ENCODE measurements at places on chromosomes 6 and 20.

DNA sequence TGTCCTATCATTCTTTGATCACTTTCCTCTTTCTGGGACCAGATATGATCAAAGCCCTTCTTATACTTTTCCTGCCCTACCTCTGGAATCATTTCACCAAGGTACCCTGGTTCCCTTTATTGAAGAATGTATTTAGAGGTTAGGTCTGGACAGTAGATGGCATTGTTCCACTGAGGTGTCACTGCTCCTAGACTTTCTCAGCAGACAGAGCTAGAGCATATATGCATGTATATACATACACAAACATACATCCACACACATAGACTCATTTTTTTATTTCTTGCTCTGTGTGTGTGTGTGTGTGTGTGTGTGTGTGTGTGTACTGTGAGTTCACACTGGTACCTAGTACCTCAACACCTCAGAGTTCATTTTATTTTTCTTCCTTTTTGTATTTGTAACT lies 40.9 kb downstream of the PTPRA start:
- no peak for DNase-seq

GRCh38 chr6:130794738-130795137 lies 32.5 kb upstream of the SMLR1 start:
- DNase-seq = no peak

DNA sequence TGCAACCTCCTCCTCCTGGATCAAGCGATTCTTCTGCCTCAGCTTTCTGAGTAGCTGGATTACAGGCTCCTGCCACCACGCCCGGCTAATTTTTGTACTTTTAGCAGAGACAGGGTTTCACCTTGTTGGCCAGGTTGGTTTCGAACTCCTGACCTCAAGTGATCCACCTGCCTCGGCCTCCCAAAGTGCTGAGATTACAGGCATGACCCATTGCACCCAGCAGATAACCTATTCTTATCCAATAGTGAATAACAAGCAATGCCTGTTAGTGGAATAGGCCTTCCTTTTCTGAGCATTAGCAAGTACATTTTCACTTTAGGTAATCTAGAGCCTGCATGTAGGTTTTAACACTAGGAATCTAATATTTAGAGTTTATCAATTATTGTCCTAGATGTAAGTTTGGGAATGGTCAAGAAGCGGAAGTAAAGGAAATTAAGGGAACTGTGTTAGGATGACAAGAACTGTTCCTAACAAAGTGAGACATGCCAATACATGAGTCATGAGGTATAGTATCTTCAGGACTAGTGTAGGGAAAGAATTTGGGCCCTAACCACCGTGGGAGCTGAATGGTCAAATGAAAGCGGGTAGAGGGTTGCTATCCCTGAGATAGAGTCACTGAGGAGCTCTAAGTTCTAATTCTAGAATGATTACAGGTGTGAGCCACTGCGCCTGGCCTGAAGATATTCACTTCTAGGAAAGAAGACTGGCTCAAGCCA lies 15.0 kb downstream of the BLTP3A start:
- no peak for DNase-seq

DNA sequence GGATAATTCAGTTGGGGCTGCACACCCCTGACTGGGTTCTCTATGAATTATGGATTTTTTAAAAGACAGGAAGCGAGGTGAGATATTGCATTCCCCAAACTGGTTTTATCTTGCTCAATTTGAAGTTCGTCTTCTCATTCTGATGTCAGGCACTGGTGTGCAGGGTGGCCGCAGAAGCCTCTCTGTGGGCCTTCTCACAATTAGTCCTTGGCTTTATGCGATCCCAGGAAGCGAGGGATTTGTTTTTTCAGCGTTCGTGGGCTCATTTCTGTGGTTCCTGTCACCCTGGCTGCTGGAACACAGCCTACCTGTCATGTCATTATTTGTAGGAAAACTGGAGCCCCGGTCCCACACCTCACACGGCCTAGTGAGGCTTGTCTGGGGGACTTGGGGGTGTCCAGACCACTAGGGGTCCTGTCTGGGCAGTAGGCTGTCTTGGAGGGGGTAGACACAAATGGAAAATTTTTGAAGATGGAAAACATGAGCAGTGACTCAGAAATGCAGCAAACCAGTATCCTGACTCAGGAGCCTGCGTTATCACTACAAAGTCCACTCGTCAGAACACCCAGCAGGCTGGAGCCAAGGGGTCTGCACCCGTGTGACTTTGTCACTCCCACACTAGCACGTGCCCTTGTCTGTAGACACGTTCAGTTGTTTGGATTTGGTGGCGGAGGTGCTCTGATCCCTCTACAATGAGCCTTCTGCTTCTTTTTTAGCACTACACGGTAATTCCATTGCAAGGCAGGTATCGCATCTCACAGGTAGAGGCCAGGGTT lies 42.2 kb downstream of the GNAS-AS1 start:
- no peak for DNase-seq

DNA sequence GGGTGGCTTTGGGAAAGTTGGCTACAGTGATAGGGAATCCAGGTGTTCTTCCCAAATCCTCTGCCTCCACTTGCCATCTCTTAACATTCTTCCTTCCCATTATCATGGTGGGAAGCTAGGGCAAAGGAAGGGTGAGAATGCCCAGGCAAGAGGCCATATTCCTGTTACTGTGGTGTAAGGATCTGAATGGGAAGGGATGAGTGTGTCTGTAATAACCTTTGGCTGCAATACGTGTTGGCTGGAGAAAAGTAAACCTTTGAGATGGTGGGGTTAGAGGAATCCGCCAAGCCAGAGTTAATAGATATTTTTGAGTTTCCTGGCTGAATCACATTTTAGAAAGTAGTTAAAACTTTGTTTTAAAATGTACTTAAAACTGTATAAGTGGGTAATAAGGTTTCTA lies 45.9 kb downstream of the RNF144B start:
- DNase-seq = no peak

- DNase-seq = no peak
Observed at GRCh38 chr20:40768105-40768504, 79.1 kb upstream of the MAFB start.

DNA sequence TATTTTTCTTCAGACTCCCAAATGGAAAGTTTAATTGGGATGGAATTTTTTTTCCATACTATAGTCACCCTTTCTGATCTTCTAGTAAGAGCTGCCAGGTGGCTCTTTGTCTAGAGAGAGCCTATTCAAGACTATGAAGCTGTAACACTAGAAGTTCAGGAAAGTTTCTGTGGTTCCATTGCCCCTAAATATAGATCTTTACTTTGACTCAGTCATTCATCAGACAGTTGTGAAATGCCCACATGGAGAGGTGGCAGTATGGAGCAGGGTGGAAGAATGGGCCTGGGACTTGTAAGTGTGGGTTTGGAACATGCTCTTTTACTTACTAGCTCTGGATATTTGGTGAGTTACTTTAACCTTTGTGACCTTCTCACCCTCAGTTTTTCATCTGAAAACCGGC lies 87.8 kb downstream of the CTNNBL1 start:
- no peak for DNase-seq

DNA sequence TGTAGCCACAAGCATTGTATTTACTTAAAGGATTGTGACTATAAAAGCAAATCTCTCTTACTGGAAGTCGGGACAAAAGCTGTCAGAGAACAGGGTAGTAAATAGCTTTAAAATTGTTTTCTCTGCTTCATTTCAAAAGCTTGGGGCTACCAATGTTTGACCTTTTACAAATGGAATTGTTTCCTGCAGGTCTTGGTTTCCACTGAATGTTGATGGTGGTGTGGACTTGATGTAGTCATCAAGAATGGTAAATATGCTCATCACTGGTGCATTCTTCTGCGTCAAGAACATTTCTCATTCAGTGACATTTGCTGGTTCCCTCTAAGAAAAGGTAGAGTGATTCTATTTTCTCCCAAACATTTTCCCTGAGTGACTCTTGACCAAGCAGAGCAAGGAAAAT lies 435.4 kb upstream of the KHDRBS2 start:
- no peak for DNase-seq

- DNase-seq = no peak
Observed at GRCh38 chr6:44731485-44732095, 344.1 kb downstream of the CDC5L start.

DNA sequence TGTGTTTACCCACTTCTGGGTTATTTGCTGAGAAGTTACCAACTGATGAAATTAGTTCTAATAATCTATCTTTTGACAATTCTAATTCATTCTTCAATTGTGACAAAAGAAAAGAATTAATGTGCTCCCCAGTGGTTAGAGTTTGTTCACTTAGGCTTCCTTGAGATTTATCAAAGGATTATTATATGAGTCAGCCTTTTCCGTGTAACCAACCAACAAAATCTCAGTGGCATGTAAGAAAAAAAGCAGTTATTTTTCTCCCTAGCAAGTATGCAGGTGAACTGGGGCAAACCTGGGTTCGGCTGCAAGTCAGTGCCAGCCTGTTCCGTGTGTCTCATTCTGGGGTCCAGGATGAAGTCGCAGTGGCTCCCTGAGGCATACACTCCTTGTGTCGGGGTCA lies 28.8 kb upstream of the HIVEP1 start:
- DNase-seq = no peak

DNA sequence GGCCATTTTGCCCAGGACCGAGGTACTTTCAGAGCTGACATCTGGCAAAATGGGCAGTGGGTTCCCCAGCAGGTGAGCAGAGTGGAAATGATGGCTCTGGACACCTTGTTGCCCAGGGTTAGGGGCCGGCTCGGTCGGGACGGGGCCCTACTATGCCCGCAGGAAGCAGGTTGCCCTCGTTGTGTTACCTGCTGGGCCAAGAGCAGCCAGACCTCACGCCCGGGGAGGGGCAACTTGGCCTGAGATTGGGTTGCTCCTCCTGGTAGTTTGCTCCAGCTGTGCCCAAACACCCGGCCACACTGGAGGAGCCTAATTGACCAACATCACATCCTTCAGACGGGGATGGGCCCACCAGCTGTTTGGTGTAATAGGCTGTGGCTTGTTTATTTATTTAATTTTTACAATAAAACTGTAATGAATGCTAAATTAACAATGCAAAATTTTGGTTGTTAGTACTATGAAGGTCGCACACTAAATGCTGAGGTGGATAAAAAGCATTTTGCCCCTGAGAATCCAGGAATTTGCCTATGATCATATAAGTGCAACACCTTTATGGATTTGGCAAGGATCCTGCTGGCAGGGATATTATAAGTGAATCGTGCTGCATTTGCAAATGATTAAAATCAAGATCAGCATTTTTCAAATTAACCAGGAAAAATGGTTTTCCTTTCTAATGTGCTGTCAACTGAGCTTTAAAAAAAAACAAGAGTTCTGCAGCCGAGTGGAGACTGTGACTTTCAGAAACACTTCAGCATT lies 26.6 kb upstream of the PCMTD2 start:
- DNase-seq = no peak

DNA sequence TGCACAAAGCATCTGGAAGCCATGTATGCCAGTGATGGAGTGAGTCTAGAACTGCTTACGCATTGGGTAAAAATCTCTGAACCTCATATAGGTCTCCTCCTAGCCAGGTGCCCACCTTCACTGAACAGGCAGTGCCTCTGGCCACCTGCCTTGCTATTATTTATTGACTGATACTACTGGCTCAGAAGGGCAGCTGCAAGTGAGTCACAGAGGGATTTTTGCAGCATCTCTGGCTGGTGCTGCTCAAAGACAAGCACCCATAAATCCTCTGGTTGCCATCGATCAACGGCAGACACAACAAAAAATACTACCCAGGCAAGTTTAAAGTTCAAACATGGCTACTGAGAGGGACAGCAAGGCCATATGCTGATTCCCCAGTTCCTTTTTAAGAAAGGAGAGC lies 279.4 kb downstream of the UBE3D start:
- DNase-seq = no peak

- peak; percentile 58 for DNase-seq
Observed at GRCh38 chr20:32482442-32483261, 102.5 kb downstream of the NOL4L start.

GRCh38 chr6:56744528-56744927 lies 101.8 kb upstream of the DST start:
- no peak for DNase-seq

DNA sequence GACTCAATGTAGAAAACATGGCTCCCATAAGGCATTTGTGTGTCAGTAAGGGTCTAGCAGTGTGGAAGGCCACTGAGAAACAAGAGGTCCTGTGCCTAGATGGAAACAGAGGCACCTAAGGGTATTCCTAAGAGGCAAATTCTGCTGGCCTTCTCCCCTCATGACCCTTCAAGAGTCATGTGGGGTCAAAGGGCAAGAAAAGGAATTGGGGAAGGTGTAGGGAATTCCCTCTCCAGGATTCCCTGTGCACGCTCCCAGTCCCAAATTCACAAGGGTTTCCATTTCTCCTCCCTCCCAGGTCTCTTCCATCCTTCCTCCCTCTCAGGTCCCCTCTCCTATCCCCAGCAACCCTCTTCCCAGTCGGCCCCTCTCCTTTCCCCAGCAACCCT lies 568 bp downstream of the AGPAT1 start:
- DNase-seq = no peak
